Right atrium auricular region (tissue), 2 donors: ENCODE measurements at places on chromosomes 4 and X. TPM values are rescaled to one million over a fixed set of nuclear protein-coding genes. Genes with fewer than 3 reads are reported as not detected.

DNA sequence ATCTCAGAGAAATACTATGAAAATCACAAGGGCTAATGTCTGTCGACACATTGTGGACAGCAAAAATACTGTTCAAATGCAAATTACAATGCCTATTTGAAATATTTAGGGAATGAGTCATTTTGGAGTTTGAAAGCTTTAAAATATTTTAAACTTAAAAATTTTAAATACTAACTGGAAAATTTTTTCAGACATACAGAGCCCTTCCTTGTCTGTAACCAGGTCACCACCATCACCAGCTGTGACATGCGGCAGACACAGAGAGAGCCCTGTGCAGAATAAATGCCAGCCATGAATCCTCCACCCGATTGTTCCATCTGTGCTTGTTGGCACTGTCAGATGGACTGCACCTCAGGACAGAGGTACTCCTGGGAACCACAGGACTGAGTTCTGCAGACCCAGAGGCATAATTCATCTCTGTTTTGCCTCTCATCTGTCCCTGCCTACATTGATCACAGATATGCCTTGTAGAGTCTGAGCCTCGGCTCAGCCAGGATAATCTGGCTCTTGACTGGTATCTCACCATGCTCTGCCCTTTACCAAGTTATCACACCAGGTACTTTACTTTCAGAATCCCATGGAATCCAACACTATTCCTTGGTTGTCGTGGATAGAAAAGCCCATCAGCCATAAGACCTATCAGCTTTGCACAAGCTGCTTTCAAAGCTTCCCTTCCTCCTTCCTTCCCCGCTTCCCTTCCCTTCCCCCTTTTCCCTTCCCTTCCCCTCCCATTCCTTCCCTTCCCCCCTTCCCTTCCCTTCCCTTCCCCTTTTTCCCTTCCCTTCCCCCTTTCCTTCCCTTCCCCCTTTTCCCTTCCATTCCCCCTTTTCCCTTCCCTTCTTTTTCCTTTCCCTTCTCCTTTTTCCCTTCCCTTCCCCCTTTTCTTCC, 67.2 kb downstream of the TBC1D9 start:
- DNase-seq: no peak

- DNase-seq: peak; percentile 77
Measured at GRCh38 chr4:17232566-17233253, 279.2 kb downstream of the QDPR start.

GRCh38 chr4:10151182-10151581, 34.6 kb upstream of the WDR1 start:
- no peak for DNase-seq

GRCh38 chr4:88075336-88075735, 67.9 kb downstream of the PKD2 start:
- no peak for DNase-seq

DNA sequence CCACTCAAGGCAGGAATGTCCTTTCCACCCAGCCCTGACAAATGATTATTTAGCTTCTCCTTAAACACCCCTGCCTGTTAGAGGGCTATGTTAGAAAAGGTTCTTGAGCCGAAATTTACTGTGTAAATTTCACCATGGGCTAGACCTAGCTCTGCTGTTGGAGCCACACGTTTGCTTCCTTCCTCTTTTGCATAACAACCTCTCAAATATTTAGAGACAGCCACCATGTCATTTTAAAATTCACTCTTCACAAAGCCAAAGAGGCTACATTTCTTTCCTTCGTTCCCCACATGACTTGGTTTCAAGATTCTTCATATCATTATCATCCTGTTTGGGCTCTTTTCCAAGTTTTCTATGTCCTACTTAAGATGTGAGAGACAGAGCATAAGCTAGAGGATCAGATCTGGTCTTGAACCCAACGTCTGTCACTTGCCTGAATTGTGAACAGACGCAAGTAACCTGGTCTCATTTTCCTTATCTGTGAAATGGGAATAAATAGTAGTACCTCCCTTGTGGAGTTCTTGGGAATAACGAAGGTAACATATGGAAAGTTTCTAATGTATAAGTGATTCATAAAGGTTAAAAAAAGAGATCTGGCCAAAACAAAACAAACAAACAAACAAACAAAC, 6.7 kb downstream of the DOCK11 start:
- DNase-seq: no peak

PDGFRA gene
- 25.3 TPM for total RNA-seq

SCML2 gene
- 1.1 TPM for total RNA-seq

UGT2A3 gene
- not detected for total RNA-seq
